ENCODE measurements at places on chromosomes 5 and 9.

DNA sequence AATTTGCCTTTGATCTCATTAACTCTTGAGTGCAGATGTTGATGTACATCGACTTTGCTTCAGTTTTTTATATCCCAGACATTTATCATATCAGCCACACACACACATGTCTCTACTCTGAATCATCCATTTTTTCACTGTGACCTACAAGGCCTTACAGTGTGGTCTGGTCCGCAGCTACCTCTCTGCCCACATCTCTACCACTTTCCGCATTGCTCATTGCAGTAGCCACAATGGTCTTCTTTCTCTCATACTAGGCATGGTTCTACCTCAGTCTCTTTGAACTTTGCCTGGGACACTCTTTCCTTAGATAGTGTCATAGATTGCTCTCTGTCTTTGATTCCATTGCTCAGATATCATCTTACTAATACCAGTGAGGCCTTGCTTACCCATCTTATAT lies 87.9 kb upstream of the FSD1L start:
- no peak for DNase-seq

- no peak for DNase-seq
Observed at GRCh38 chr5:88924330-88924657, 41.3 kb upstream of the MEF2C start.

- no peak for DNase-seq
Observed at GRCh38 chr5:58405175-58405574, 54.7 kb downstream of the PLK2 start.

DNA sequence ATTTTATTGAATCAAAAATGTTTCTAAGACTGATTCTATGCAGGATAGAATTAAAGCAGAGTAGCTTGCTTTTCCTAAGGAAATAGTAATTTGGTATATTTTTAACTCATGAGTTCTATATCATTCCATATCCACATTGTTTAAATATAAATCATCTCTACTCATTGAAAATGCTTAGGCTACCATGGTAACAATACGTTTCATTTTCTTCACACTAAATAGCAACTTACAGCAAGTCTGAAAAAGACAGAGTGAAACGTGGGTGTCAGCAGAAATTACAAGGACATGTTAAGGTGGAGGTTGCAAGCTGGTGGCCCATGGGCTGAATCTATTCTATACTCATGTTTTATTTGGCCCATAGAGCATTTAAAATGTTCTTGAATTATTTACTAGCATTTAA lies 487.9 kb downstream of the ARHGEF28 start:
- no peak for DNase-seq

DNA sequence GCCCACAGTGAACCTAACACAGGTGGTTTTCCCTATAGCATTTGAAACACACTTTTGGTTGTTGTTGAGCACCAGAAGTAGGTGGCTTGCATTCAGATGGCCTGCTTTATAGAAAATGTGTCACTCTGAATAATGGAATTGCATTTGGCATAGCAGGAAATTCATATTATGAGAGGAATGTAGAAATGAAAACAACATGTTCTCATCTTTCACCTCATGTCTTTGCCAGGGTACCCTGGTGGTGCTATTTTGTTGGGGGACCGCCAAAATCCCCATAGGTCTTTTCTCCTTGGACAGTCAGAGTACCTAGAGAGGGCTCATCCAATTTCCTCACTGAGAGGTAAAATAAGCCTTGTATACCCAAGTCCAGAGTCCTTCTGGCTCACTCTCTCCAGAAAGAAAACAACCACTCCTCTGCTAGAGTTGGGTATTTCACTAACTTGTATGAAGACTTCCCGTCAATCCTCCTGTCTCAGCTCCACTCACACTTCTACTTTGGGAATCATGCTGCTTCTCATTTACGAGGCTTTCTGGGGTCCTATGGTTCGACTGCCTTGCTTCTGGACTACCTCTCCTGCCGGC lies 67.4 kb downstream of the MRPS27 start:
- DNase-seq = no peak

GRCh38 chr9:134399435-134400056 lies 73.3 kb downstream of the RXRA start:
- DNase-seq = no peak

DNA sequence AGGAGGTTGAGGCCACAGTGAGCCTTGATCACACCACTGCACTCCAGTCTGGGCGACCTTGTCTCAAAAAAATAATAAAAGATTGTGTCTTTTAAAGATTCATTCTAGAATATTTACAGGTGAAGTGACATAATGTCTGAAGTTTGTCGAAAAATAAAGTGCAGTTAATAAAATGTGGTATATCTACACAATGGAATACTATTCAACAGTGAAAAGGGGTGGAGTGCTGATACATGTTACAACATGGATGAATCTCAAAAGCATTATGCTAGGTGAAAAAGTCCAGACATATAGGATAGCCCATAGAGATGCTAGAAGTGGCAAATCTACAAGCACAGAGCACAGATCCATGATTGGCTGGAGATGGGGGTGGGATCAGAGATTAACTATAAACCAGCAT lies 101.9 kb downstream of the PAX5 start:
- no peak for DNase-seq

GRCh38 chr9:15606643-15607472 lies 54.0 kb downstream of the CCDC171 start:
- DNase-seq = no peak

Data from stimulated activated CD4-positive, alpha-beta T cell treated with anti-CD3 and anti-CD28 coated beads, TNF-alpha, amount 100 ng/mL, for 4 hours (primary cell).